ENCODE measurements at places on chromosomes 12 and 14. TPM values are rescaled to one million over a fixed set of nuclear protein-coding genes. Genes with fewer than 3 reads are reported as not detected.
A peak's percentile ranks its signal among the peaks of the same experiment; 100 is the strongest.

- DNase-seq, result no peak
Observed at GRCh38 chr14:103056322-103057027, 874 bp downstream of the CDC42BPB start.

- DNase-seq, result no peak
Observed at GRCh38 chr12:123388951-123389559, 5.1 kb downstream of the KMT5A start.

- DNase-seq, result no peak
Observed at GRCh38 chr12:22866406-22866805, 241.4 kb downstream of the ETNK1 start.

GRCh38 chr14:35250319-35250718 lies 41.9 kb upstream of the PSMA6 start:
- DNase-seq, result no peak

- DNase-seq, result peak; percentile 70
Observed at GRCh38 chr14:59189786-59190368, 1.4 kb downstream of the DAAM1 start.

GRCh38 chr14:104752423-104752734 lies 568 bp upstream of the SIVA1 start:
- no peak for DNase-seq

GRCh38 chr14:53692885-53693284 lies 263.7 kb downstream of the BMP4 start:
- no peak for DNase-seq

DNA sequence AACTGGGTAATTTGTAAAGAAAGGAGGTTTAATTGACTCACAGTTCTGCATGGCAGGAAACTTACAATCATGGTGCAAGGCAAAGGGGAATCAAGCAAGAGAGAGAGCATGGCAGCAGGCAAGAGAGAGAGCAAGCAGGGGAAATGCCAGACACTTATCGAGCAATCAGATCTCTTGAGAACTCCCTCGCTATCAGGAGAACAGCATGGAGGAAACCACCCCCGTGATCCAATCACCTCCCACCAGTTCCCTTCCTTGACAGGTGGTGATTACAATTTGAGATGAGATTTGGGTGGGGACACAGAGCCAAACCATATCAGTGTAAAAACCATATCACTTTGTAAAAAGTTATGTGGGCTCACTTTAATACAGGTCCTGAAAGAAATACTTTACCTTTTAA lies 56.4 kb upstream of the NEDD1 start:
- DNase-seq, result no peak

DNA sequence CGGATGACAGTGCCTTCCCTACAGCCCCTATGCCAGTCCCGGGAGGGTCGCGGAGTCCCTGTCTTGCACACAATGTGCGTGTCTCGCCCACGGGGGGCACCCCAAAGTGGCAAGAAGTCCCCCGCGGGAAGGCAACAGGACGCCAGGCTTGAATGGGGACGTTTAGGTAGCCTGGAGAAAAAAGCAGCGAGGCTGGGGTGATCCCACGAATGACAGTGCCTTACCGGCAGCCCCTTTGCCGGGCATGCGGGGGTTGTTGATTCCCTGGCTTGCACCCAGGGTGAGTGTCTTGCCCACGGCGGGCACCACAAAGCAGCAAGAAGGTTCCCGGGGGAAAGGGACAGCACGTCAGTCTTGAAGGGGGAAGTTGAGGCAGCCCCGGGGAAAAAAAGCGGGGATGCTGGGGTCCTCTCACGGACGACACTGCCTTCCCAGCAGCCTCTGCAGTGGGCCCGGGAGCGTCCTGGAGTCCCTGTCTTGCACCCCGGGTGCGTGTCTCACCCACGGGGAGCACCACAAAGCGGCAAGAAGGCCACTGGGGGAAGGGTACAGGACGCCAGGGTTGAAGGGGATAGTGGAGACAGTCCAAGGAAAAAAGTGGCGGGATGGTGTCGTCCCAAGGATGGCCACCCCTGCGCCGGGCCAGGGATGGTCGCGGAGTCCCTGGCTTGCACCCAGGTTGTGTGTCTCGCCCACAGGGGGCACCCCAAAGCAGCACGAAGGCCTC lies 156.8 kb upstream of the ALG10B start:
- no peak for DNase-seq

DNA sequence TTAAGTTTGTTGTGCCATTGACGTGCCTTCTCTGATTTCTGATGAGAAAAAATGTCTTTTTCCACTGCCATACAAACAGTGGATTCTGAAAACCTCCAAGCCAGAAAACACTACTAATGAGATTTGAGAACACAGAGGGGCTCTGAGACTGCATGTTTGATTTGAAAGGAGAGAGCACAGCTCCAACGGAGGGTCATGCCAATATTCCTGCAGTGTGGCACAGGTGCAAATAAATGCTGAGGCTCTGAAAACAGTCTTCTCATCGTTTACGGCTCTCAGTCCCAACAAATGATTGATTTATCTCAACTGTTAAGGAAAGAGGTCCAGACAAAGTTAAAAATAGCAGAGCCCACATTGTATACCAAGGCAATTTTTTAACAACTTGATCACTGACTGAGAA lies 128.7 kb downstream of the KCNH5 start:
- no peak for DNase-seq

- no peak for DNase-seq
Observed at GRCh38 chr12:55499810-55500252, 7.7 kb downstream of the OR6C68 start.

- DNase-seq, result no peak
Observed at GRCh38 chr14:101669629-101670028, 91.9 kb upstream of the PPP2R5C start.

- no peak for DNase-seq
Observed at GRCh38 chr12:79115743-79116142, 251.2 kb downstream of the SYT1 start.

- no peak for DNase-seq
Observed at GRCh38 chr14:68651652-68652432, 141.0 kb downstream of the ZFP36L1 start.

- no peak for DNase-seq
Observed at GRCh38 chr14:55532645-55533344, 47.2 kb upstream of the KTN1 start.

- DNase-seq, result no peak
Observed at GRCh38 chr12:128570191-128571065, 253.3 kb downstream of the SLC15A4 start.

- no peak for DNase-seq
Observed at GRCh38 chr14:51544471-51544870, 107.2 kb upstream of the FRMD6 start.

DNA sequence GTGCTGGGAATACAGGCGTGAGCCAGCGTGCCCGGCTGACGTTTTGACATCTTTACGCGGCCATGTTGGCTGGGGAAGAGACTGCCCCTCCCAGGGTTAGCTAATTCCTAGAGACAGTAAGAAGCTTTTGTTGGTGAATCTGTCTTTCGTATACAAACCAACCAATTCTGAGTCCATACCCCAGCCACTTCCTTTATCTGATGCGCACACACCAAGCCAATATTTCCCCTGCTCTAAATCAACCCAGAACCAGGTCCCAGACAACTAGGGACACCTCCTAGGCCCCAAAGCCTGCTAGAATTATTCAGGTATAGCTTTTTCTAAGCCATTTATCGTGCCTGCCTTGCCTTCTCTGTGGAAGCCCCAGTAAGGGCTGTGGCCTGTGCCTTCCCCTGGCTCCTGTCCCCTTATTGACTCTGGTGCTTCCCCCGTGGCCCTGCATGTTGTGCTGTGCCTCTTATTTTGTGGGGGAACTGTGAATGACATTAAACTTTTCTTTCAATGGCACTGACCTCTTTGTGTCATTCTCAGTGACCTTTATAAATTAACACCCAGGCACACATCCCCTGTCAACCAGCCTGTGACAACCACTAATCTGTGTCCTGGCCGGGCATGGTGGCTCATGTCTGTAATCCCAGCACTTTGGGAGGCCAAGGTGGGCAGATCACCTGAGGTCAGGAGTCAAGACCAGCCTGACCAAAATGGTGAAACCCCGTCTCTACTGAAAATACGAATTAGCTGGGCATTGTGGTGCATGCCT lies 10.7 kb upstream of the EVL start:
- no peak for DNase-seq

GRCh38 chr12:46177837-46178608 lies 90.8 kb downstream of the SLC38A1 start:
- DNase-seq, result no peak

GRCh38 chr12:52860102-52860823 lies 11.5 kb upstream of the KRT78 start:
- no peak for DNase-seq

DNA sequence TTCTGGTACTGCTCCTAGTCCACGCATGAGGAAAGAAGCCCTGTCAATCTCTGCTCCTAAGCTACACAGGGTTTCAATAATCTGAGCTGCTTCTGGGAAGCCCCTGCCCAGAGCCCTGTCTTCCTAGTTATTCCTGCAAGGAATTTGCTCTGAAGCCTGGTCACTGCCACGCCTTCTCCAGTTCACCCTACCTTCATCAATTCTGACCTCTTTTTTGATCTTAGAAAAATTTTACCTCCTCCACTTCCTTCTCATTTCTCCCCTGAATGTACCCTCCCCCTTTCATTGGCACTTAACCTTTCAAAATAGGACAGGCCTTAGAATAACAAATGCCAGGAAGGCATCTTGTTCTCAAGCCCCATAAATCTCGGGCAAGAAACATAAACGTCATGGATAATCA lies 14.9 kb upstream of the LRRK2 start:
- DNase-seq, result no peak

DNA sequence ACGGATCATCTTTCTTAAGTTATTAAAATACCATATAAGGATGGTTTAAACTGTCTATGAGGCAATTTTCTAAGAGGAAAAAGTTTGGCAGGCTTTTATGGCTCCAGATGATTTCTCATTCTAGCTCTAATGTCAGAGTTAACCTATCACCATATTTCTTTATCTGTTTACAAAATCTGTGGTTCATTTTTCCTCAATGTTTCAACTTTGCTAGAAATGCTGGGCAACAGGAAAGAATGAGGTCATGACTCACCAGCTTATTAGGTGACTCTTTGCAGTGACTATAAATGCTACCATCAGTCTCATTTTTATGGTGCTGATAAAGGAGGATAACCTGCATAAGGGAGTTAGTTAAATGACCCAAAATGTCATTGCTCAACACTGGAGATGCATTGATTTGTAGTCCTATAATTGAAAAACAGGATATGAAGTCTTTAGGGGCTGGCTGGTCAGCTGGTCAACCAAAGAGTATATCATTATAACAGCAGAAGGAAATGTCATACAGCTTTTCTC lies 45.3 kb upstream of the RAP1B start:
- DNase-seq, result no peak

GRCh38 chr12:56568146-56568545 lies 46.5 kb downstream of the RBMS2 start:
- no peak for DNase-seq

- no peak for DNase-seq
Observed at GRCh38 chr12:33450480-33450879, 10.9 kb upstream of the SYT10 start.

PLEK2 gene
- 0.47 TPM for total RNA-seq

ZNF891 gene
- 9.7 TPM for total RNA-seq

VRTN gene
- not detected for total RNA-seq

MIS18BP1 gene
- total RNA-seq, result 28.4 TPM

PARP2 gene
- 17.2 TPM for total RNA-seq

CMKLR1 gene
- total RNA-seq, result 1.7 TPM

RNU6-8 gene
- total RNA-seq, result not detected

MYH6 gene
- total RNA-seq, result not detected

TMEM119 gene
- total RNA-seq, result 2.2 TPM

TAS2R7 gene
- total RNA-seq, result 1.1 TPM

TWF1 gene
- 174 TPM for total RNA-seq

E2F7 gene
- total RNA-seq, result 1.4 TPM

FAIM2 gene
- 22.3 TPM for total RNA-seq

All from occipital lobe (tissue), 3 donors.